SIG-M5 (cell line): ENCODE measurements at places on chromosomes 4 and X.

DNA sequence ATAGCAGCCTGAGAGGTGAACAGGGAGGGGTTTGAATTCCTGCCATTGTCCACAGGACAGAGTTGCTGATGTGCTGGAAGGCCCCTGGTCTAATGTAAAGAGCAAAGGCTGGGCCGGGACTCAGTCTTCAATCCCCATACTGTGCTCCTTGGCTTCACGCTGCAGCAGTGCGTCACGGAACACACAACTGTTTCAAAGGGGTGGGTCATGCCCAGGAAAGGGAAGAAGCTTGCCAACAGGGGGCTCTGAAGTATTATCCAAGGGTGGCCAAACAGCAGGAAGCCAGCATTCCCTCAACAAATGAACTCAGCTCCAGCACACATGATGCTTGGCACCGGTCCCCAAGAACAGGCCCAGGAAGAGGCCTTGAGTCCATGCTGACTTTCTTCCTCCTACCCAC is 122.5 kb downstream of the NFKB1 start:
- DNase-seq: no peak

GRCh38 chrX:64894454-64895038 is 81.7 kb downstream of the ZC4H2 start:
- no peak for DNase-seq

GRCh38 chrX:102345916-102346315 is 93.9 kb downstream of the NXF2B start:
- DNase-seq: no peak

DNA sequence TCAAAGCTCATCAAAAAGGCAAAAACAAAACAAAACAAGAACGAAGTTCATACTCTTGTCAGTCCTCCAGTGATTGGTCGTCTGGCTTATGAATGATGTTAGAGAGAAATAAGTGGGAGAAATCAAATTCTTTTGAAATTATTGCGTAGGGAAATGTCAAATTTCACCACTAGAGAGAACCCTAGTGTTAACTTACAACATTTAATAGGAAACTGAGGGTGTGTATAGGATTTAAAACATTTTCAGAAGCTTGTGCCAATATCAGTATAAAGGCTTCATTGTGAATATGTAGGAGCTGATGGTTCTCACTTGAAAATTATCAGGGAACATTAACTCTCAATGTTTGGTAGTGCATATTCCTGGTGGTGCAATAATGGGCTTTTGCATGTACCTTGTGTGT is 17.4 kb downstream of the ADH6 start:
- DNase-seq: no peak

DNA sequence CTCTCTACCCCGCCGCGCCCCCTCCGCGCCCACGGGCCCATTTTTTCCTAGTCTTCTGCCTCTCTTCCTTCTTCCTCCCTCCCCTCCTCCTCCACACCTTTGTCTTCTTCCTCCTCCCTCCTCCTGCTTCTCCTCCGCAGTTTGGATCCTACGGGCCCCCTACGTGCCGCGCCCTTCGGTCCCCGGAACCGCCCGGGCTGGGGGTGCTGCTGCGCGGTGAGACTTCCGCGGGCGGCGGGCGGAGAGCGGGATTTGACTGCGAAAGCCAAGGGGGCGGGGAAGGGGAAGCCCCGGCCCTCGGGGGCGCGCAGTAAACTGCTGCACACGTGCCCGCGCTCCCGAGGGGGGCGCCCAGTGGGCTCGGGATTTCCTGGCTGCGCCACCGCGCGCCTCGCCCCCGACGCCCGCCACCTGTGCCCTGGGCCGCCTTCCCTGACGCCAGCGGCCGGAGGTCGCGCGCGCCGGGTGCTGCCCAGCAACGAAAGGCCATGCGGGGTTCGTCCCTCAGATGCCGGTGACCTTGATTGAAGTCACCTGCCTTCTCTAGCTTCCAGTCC is 3.3 kb upstream of the NKX3-2 start:
- no peak for DNase-seq

DNA sequence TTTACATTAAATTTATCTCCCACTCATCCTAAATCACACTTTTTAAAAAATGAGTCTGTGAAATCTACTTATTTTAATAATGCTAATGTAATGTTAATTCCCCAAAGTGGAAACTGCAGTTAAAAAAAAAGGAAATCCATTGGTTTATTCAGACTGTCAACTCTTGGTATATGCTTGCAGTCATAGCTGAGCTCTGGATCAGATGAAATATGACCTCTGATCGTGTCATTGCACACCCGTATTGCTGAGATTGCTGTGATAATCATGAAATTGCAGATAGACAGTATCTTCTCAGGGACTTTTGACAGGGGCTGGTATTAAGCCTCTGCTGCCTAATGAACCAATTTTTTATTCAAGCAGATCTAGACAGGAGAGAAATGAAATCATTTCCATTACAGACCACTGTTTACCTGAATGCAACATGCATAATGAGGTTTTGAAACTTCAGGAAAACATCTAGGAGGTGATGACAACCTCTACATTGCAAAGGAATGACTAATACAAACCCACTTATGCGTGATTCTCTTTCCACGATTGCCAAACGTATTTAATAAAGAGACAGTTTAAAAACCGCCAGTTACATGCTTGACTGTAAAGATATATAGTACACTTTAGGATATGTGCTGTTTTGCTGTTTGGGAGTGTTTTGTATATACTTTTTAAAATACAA is 138.3 kb upstream of the PUDP start:
- no peak for DNase-seq

DNA sequence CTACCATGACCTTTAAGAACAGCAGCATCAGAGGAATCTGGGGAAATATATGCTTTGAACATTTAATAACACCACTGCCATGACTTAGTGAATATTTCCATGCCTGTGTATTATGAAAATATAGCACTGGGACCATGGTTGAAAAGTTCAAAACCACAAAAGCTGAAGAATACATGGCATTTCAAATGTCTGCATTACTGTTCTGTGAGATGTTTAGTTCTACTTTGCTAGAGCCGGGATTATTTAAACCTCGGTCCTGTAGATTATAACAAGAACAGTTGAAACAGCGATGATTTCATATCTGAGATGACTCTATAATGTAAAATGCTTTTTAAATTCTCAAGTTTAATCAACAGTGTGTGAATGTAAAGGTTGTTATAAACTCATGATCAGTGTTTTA is 126.7 kb upstream of the AGA start:
- DNase-seq: no peak

DNA sequence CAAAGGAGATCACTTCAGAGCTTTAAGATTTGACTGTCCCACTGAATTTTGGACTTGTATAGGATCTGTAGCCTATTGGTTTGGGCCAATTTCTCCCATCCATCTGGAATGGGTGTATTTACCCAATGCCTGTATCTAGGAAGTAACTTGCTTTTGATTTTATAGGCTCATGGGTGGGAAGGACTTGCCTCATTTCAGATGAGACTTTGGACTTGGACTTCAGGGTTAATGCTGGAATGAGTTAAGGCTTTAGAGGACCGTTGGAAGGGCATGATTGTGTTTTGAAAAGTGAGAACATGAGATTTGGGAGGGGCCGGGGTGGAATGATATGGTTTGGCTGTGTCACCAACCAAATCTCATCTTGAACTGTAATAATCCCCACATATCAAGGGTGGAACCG is 73.8 kb downstream of the ZNF518B start:
- no peak for DNase-seq

DNA sequence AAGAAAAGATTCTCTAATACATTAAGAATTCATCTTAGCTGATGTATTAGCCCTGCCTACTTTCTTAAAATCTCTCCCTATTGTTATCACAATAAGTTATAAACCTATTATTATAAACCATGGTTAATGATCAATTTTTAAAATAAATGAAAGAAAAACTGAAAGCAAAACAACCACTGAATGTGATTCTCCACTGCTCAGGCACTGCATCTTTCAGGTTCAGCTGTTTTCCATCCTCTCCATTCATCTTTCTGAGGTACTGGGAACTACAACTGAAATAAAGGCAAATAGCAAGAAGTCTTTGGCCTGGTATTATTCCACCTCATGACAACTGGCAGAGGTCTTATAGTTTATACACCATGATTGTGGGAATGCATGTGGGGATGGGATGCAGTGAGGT is 798.9 kb upstream of the AADAT start:
- DNase-seq: no peak

DNA sequence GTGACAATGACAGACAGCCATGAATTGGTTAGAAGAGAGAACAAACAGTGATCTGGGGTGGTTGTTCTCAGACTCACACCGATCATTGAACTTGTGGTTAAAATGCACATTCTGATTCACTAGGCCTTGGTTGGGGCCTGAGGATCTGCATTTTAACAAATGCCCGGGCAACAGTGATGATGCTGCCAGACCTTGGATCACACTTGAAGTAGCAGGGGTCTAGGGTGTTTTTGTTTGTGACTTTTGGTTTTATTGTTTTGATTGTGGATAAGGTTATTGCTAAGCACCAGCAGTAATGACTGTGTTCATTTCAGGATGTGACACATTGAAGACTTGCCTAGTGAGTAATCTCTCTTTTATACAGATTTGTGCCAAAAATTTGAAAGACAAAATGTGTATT is 36.5 kb downstream of the TXLNG start:
- no peak for DNase-seq

- peak; percentile 56 for DNase-seq
Observed at GRCh38 chrX:78624962-78625909, 33.9 kb downstream of the RTL3 start.

GRCh38 chr4:14375816-14376215 is 626.5 kb upstream of the CPEB2 start:
- no peak for DNase-seq

GRCh38 chrX:49106296-49106695 is 17.2 kb downstream of the GPKOW start:
- DNase-seq: no peak

GRCh38 chr4:140621161-140621560 is 52.4 kb upstream of the UCP1 start:
- no peak for DNase-seq

DNA sequence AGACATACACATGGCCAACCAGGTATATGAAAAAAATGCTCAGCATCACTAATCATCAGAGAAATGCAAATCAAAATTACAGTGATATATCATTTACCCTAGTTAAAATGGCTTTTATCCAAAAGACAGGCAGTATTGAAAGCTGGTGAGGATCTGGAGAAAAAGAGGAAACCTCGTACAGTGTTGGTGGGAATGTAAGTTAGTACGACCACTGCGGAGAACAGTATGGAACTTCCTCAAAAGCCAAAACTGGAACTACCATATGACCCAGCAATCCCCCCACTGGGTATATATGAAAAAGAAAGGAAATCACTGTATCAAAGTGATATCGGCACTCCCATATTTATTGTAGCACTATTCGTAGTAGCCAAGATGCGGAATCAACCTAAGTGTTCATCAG is 23.4 kb downstream of the ABHD18 start:
- no peak for DNase-seq

- DNase-seq: peak; percentile 46
Observed at GRCh38 chrX:150767475-150768131, 74.4 kb downstream of the MTMR1 start.

GRCh38 chrX:27444093-27444908 is 18.8 kb downstream of the PPP4R3C start:
- no peak for DNase-seq

DNA sequence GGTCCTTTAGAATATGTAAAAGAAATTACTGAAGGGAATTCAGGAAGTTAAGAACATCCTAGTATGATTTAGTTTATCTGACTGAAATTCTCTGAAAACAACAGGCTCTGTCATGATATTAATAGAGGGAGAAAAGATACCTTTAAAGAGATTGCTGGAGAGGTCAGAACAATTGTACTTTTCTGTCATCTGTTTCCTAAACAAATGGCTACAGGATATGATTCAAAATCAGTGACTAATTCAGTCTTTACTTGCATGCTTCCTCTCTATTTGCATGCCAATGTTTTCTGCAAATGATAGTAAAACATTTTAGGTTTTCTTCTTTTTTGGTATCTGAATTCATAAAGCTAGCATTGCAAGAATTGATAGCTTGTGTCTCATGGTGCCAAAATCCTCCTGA is 616.7 kb upstream of the PCDH7 start:
- no peak for DNase-seq

DNA sequence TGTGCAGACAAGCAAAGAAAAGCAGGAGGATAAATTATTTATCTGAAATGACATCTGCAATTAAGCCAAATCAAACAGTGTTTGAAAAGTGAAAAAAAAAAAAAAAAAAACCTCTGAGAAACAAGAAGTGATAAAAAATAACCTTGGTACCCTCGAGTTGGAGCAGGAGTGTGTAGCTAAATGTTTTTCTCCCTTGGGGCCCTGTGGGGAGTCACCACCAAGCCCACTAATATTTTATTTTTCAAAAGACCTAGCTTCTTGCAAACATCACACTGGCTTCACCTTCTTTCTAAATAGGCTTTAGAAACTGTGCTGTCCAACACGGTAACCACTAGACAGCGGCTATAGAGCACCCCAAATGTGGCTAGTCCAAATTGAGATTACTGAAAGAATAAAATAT is 47.7 kb downstream of the SNX25 start:
- DNase-seq: no peak

DNA sequence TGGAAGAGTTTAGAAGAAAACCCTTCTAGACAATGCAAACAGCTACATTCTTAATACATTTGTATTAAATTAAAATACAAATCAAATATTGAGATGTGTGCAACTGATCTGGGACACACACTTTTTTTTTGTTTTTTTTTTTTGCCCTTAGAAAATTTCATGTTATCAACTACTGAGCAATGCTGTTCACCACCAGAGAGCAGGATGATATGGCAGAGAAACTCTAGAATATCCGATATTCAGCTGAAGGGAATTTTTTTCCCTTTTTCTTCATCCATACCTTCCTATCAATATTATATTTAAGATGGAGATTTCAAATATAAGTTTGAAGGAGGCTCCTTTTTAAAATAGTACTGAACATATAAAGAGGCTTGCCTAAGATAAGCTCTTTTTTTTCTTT is 1.0 kb downstream of the NDST3 start:
- DNase-seq: no peak

DNA sequence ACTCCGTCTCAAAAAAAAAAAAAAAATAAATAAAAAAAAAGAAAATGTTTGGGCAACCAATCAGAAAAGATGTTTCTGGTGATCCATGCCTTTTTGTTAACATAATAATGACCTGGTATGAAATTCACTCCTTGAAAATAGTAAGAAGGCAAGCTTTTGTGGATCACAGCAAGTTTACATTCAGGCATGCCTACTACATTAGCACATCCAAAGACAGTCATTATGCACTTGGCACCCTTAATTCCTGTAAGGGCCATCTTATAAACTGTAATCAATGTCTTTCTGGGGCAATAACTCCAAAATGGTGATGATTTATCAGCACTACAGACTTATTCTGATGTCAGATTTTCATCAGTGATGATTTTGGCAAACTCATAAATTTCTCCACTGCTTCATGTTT is 1871.6 kb upstream of the AGA start:
- no peak for DNase-seq

DNA sequence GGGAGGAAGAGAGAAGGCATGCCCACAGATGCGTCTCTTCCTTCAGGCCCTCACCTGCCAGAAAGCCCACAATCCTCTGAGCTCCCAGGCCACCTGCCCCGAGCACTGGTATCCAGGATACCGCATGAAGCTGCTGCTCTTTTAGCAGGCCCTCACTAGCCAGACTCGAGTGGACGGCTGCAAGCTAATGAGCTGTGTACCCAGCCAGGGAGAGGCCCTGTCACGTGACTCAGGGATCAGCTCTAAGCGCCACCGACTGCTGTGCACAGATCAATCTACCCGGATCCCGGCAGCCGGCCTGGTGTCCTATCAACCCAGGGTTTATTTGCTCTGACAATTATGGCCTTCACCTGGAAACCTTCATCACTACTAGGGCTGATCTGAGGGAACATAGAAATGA is 39.0 kb downstream of the BCOR start:
- DNase-seq: no peak

GRCh38 chrX:40729598-40730584 is 5.5 kb downstream of the MED14 start:
- DNase-seq: no peak
